CD4-positive, alpha-beta T cell treated with Interleukin-4 for 4 hours (primary cell): ENCODE measurements at places on chromosomes 5 and 9.

GRCh38 chr5:79938468-79938867 lies 52.6 kb downstream of the MTX3 start:
- no peak for DNase-seq

GRCh38 chr5:59596586-59597350 lies 296.8 kb downstream of the PDE4D start:
- DNase-seq = no peak

GRCh38 chr9:99101271-99101670 lies 3.6 kb upstream of the TGFBR1 start:
- no peak for DNase-seq

GRCh38 chr5:52925001-52925400 lies 64.2 kb upstream of the ITGA2 start:
- no peak for DNase-seq

- no peak for DNase-seq
Observed at GRCh38 chr9:81150016-81150625, 539.2 kb downstream of the TLE1 start.

DNA sequence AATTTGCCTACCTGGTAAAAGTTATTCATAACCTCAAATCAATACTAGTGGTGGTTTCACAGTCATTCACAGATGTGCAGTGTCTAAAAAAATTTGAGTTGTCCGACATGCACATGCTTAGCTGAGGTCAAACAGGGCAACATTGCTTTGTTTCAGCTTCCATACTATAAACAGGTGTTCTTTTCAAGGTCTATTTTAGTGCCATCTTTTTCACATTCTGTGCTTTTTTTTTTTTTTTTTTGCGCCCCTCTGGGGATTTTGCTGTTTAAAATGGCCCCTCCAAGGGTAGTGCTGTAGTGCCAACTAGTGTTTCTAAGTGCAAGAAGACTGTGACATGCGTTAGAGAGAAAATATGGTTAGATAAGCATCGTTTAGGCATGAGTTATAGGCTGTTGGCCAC lies 14.5 kb downstream of the PHAX start:
- no peak for DNase-seq

- DNase-seq = no peak
Observed at GRCh38 chr5:133147411-133147810, 95.6 kb downstream of the HSPA4 start.

GRCh38 chr5:68482199-68482598 lies 266.6 kb downstream of the PIK3R1 start:
- no peak for DNase-seq
